ENCODE measurements at places on chromosomes 2 and 18.

GRCh38 chr2:3449086-3449485 lies 69.6 kb downstream of the TRAPPC12 start:
- DNase-seq = no peak

- no peak for DNase-seq
Measured at GRCh38 chr2:26612522-26613240, 28.5 kb downstream of the CIB4 start.

GRCh38 chr2:237060534-237061312 lies 25.0 kb upstream of the COPS8 start:
- peak; percentile 56 for DNase-seq

DNA sequence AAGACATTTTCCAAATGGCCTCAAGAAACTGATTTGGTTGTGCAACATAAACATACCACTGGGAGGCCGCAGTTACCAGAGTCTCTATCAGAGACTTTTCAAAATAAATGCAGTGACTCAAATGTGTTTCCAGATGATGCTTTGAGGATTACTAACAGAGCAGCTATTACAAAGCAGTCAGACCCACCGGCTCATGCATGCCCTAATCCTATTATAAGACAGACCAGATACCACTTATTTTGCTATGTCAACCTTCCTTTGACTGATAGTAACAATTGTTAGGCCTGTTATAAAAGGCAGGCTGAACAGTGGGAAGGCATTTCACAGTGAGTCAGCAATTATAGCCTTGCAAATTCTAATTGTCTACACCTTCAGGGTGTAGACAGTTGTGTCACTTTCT lies 217.7 kb downstream of the LRRTM1 start:
- DNase-seq = no peak

GRCh38 chr2:45691171-45691999 lies 39.9 kb downstream of the PRKCE start:
- DNase-seq = no peak

GRCh38 chr18:6521803-6522418 lies 107.2 kb upstream of the L3MBTL4 start:
- DNase-seq = peak; percentile 40

DNA sequence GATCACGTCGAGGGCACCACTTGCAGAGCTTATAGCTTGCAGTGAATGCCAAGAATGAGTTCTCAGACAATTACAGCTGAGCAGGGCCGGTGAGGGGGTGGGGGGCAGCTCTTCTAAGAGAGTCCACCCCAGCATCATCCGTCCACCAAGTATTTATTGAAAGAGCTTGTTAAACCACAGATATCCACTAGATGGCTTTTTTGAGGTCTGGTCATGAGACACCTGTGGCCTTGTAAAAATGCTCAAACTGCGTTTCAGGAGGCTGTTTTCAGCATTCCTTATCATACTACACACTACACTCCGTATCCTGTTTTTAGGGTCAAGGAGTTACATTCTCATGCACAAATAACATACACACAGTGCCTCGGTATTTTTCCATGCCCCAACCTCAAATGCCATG lies 51.5 kb downstream of the DNAJC10 start:
- DNase-seq = no peak

DNA sequence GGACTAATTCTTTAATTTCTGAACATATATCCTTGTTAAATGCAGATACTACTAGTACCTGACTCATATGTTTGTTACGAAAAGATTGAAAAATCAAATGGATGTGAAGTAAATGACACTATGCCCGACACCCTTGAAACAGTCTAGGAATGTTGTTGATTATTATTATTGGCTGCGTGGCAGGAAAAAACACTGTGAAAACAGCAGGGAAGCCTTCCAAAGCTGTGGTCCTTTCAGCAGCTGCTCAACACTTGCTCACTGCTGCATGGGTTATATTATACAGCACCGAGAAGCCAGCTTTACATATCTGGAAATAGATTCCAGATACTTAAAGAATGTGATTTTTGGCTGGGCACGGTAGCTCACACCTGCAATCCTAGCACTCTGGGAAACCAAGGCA lies 26.5 kb downstream of the CRYGD start:
- no peak for DNase-seq

DNA sequence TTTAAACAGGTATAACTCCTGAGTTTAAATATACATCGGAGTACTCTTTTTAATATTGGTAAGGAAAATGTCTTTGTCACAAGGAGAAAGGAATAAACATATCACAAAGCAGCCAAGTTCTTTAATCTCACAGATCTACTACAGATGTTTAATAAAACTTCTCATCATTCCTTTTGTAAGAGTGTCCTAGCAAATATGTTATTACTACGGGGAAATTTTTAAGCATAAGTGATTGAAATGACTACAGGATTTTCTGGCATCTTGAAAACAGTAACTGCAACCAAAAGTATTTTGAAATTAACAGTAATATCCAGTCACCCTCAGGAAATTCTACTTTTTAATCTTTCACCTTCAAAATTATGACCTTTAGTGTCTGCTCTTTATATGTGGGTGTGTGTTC lies 403.1 kb downstream of the IRS1 start:
- DNase-seq = no peak

DNA sequence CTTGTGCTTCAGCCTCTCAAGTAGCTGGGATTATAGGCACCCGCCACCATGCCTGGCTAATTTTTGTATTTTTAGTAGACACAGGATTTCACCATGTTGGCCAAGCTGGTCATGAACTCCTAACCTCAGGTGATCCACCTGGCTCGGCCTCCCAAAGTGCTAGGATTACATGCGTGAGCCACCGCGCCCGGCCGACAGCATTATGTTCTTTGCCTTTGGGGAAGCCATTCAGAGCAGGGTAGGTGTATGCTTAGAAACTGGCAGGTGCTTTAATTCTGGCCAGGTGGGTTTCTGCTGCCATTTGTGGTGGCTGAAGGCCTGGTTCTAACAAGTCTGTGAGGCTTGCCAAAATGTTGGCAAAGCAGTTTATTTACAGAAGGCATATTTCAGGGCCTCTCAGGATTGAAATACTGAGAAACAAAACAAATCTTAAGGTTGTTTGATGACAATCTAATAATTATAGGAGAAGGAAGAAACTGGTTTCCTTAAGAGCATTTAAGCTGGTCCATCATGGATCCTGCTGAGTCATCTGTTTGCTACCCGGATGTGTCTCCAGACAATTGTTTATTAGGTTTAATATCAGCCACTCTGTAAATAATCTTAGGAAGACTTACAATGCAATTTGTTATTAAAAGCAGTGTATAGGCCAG lies 16.0 kb downstream of the SLC20A1 start:
- no peak for DNase-seq

DNA sequence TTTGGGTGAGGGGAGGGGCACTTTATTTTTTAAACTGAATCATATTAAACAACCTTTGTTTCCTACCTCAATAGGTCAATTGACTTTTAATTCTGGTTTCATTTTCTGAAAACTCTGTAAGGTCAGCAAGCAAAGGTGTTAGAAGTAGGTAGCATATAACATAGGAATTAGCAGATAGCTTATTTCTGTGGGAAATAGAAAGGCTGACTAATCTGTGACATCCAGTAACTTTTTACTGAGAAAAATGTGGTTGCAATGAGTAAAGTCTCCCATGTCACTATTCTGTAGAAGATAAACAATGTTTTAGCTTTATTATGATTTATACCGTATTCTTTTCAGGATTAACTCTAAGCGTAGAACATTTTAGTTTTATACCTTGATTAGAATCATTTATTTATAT lies 240.4 kb downstream of the PLCL1 start:
- no peak for DNase-seq

GRCh38 chr2:206937555-206937954 lies 1.8 kb upstream of the CPO start:
- DNase-seq = no peak

DNA sequence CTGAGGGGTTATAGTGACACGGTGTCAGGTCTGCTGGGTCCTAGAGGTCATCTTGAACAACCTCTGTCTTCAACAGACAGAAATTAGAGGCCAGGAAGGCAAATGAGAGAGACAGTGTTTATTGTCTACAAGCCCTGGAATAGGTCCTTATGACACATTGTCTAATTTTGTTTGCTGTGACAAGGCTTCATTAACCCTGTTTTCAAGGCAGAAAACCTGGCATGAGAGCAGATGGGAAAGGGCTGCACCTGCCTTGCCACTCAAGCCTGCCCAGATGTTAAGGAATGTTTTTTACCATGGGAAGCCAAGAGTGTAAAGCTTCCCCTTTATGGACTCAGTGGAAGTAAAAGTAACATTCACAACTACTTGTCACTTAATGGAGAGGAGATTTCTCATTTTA lies 275.3 kb downstream of the KCNS3 start:
- DNase-seq = no peak

DNA sequence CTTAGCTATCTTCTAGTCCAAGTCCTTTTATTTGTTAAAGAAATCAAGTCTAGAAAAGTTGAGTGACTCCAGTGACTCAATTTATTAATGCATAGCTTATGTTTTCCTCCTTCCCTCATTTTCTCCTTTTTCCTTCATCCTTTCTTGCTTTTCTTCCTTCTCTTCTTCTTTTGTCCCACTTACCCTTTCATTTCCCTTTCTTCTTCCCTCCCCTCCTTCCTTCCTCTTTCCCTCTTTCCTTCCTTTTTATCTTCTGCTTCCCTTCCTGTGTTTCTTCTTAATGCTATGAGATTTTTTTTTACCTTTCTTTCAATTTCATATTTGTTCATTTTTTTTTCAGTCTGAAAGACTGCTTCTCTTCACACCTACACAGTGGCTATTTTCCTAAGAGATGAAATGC lies 555.5 kb downstream of the PIK3C3 start:
- DNase-seq = no peak

DNA sequence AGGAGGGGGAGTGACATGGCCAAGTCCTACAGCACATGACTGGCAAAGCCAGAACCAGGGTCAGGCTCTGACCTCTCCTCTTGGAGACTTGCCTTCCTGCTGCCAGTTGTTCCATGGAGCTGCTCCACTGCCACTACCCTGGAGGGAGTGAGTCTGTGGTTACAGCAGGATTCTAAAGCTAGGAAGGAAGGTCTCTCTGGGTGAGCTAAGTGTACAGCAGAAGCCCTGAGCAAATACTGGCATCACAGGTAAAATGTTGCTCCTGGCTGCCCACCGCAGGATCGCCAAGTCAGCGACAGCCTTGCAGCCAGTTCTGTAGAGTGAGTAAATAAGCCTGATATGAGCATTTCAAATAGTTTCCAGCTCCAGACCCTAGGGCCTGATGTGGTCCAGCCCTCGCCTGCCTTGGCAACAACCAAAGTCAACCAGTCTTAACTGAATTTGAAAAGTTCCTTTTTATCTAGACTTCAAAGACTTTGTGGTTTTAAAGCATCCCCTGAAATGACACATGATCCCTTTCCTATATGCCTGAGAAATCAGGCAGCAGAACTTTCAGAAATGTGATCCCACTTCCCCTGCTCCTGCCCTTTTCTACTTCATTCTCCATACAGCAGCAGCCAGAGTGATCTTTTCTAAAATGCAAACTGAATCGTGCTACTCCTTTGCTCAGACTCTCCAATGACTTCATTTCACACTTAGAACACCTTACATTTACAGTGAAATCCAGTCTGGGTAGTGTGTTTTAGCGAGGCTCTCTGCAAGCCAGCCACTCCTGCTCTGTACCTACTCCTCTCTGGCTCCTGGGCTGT lies 114.3 kb downstream of the MGAT5 start:
- DNase-seq = no peak

GRCh38 chr2:102484310-102485061 lies 11.5 kb downstream of the SLC9A4 start:
- no peak for DNase-seq

DNA sequence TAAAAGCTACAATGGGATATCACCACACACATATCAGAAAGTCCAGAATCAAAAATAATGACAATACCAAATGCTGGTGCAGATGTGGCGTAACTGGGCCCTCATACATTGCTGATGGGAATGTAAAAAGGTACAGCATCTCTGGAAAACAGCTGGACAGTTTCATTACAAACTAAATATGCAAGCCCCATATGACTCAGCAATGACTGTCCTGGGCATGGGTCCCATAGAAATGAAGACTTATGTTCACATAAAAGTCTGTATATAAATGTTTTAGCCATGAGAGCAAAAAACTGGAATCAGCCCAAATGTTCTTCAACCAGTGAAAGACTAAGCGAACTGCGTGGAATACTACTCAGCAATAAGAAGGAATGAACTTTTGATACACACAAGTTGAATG lies 56.7 kb downstream of the ALPK2 start:
- DNase-seq = no peak

DNA sequence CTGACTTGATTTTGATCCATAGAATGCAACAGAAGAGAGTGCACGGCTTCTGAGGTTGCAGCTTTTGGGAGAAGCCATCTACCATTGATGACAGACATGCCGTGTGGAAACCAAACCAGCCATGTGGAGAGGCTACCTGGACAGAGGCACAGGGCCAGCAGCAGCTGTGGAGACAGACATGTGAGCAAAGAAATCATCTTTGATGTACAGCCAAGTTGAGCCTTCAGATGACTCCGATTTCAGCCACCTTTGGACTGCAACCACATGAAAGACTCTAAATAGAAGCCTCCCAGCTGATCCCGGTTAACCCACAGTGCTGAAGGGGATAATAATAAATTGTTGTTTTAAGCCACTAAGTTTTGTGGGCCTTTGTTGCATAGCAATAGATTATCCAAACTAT lies 54.2 kb downstream of the TSN start:
- no peak for DNase-seq

DNA sequence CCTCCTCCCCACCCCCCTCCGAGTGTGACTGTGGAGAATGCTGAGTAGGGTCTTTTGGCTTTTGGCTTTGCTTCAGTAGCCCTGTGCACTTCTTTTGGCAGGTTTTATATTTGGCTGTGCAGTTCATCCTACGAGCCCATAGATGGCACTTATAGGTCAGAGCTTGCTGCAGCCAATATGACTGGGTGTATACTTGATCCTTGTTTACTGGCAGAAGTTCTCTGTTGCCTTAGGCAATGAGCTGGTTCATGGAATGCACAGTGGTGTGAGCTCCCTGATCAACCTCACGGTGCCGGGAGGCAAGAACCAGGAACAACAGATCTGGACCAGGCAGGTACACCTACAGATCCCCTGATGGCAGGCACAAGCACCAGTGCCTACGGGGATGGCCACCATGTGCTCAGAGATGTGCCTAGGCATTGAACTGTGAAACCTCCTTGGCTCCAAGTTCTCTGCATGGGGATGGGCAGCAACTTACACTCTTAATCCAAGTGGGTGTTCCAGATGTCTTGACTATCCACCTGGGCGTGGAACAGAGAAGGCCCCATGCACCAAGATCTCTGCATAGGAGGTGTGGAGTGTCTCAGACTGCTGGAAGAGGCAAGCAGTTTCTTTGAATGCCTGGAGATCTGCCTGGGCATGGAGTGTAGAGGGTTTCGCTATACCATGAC lies 190.4 kb downstream of the KIAA1328 start:
- peak; percentile 42 for DNase-seq

DNA sequence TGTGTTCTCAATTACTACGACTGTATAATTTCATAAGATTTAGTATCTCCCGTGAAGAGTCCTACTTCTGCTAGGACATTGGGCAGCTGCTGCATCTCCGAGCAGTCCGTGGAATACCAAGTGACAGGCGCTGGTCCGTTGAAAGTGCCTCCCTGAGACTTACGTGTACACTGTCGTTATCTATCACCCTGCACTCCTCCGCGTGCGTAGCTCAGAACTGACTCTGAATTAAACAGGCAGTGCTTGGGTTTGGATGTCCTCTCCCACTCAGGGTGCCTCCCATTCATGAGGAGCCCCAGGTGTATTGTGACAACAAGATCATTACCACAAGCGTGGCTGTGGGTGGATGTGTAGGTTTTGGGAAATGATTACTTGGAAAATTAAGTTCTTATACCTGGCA lies 148.4 kb downstream of the SH3RF3 start:
- no peak for DNase-seq

Measured in iPS DF 19.7 (cell line).